Cortex of kidney (tissue), 1 donor: ENCODE measurements at places on chromosomes 6 and 20.

- DNase-seq, result no peak
Observed at GRCh38 chr20:45583502-45583901, 4.4 kb upstream of the WFDC8 start.

DNA sequence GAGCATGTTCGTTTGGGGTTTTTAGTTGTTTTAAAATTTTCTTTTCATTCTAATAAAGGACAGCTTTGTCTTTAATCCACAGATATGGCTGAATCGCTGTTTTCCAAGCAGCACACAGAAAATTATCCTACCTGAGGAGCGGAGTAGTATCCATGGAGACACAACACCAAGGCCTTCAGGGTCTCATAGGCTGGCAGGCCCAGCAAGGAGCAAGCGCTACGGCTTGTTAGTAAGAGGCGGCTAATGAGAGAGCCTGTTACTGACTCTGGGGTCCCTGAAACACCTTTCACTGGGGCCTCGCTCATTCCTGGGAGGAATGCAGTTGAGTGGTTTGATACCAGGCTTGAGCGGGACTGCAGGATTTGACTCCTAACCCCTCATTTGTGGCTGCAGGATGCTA is 303.8 kb upstream of the CDH4 start:
- no peak for DNase-seq

- DNase-seq, result no peak
Observed at GRCh38 chr6:169725125-169726048, 1.1 kb upstream of the PHF10 start.

- DNase-seq, result no peak
Observed at GRCh38 chr6:144715344-144715743, 430.2 kb downstream of the UTRN start.

DNA sequence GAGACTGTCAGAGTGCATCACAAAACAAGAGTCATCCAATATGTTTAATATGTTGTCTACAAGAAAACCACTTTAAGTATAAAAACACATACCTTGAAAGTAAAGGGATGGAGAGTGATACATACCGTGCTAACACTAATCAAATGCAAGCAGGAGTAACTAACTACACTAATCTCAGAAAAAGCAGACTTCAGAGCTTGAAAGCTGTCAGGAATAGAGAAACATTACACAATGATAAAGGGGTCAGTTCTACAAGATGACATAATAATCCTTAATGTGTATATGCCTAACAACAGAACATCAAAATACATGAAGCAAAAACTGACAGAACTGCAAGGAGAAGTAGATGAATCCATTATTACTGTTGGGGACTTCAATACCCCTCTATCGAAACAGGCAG is 59.7 kb upstream of the SMIM29 start:
- no peak for DNase-seq

GRCh38 chr6:13712599-13712898 is 914 bp upstream of the RANBP9 start:
- DNase-seq, result no peak

GRCh38 chr6:154478021-154478700 is 32.3 kb downstream of the CNKSR3 start:
- no peak for DNase-seq

- no peak for DNase-seq
Observed at GRCh38 chr6:6700407-6701270, 112.1 kb downstream of the LY86 start.

- DNase-seq, result no peak
Observed at GRCh38 chr20:50537546-50538201, 27.5 kb downstream of the PTPN1 start.

- no peak for DNase-seq
Observed at GRCh38 chr6:28135393-28135792, 6.3 kb upstream of the ZKSCAN8 start.

GRCh38 chr6:145139140-145139850 is 596.0 kb downstream of the EPM2A start:
- DNase-seq, result no peak

GRCh38 chr6:35722121-35722761 is 14.6 kb upstream of the ARMC12 start:
- DNase-seq, result no peak

GRCh38 chr6:162481320-162481719 is 246.2 kb downstream of the PRKN start:
- no peak for DNase-seq

- no peak for DNase-seq
Observed at GRCh38 chr20:44334306-44334705, 2.5 kb upstream of the R3HDML start.

GRCh38 chr6:3803627-3804468 is 45.3 kb upstream of the FAM50B start:
- no peak for DNase-seq

DNA sequence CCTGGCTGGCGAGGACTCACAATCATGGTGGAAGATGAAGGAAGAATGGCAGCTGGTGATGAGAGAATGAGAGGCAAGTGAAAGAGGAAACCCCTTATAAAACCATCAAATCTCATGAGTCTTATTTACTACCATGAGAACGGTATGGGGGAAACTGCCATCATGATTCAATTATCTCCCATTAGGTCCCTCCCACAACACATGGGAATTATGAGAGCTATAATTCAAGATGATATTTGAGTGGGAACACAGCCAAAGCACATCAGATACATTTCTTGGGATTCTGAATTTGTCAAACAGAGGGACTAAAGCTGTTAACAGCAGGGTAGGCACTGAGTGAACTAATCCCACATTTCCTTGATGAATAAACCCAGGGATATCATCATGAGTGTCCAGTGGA is 116.2 kb upstream of the PLCB4 start:
- DNase-seq, result no peak
